ENCODE measurements at places on chromosomes 12 and 14. TPM values are rescaled to one million over a fixed set of nuclear protein-coding genes. Genes with fewer than 3 reads are reported as not detected.

DNA sequence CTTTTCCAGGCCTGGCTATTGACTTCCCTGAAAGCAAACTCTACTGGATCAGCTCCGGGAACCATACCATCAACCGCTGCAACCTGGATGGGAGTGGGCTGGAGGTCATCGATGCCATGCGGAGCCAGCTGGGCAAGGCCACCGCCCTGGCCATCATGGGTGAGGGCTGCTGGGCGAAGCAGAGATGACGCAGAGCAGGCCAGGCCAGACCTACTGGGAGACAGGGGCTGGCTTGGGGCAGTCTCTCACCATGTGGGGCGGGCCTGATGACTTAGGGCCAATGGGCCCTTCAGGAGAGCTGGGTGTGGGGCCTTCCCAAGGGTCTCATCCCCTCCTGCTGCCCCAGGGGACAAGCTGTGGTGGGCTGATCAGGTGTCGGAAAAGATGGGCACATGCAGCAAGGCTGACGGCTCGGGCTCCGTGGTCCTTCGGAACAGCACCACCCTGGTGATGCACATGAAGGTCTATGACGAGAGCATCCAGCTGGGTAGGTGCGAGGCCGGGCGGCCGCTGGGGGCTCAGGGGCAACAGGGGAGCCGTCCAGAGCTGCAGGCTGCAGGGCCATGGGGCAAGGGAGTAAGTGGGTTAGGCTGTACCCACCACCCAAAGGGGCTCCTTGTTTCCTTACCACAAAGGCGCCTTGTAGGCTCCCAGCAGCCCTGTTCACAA, 33.0 kb upstream of the LRP1-AS start:
- DNase-seq: no peak

ANKRD33 gene
- not detected for polyA plus RNA-seq

- no peak for DNase-seq
Observed at GRCh38 chr14:101453225-101453624, 108.1 kb upstream of the DIO3 start.

DNA sequence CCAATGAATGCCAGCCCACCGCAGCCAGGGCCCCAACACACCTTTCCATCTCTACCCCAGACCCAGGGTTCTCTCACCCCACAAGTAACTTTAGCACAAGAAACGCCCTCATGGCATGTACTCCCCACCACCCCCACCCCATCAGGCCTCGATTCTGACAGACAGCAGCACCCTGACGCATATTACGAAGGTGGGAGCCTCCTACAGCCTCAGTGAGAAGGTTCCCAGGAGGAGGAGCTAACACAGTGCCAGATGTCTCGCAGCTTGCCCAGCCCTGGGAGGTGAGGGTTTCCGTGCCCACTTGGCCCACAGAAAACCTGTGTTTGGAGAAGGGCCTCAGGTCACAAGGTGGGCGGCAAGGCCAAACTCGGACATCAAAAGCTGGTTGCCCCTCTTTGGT, 32.4 kb downstream of the CCDC88C start:
- DNase-seq: peak; percentile 59

GRCh38 chr12:124717318-124717717, 146.3 kb downstream of the SCARB1 start:
- no peak for DNase-seq

PMEL gene
- polyA plus RNA-seq: 0.44 TPM

ZNF705A gene
- not detected for polyA plus RNA-seq

Data from immature natural killer cell (primary cell).